H7 (cell line): ENCODE measurements at places on chromosomes 5 and 9.

GRCh38 chr9:69143291-69143690 lies 30.8 kb upstream of the TJP2 start:
- no peak for DNase-seq

- DNase-seq = no peak
These were observed 260.0 kb upstream of the ST8SIA4 start for GRCh38 chr5:101163088-101163487.

DNA sequence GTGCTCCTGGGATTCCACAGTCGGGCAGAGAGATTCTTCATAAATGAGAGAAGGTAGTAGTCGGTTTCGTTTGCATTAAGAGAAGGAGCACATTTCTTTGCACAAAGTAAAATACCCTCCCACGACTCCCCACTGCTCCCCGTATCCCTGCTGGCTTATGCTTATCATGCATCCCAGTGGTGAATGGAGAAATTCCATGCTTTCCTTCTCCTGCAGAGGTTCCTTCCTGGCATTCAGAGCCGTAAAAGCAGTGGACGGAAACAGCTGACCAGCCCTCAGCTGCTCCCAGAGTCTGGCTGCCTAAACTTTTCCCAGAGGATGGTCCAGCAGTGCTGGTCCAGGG lies 93.1 kb downstream of the C9orf152 start:
- peak; percentile 38 for DNase-seq

- no peak for DNase-seq
These were observed 81.7 kb downstream of the GNAQ start for GRCh38 chr9:77949751-77950436.

GRCh38 chr5:1568201-1568979 lies 44.6 kb upstream of the LPCAT1 start:
- no peak for DNase-seq

GRCh38 chr9:27462434-27462833 lies 61.7 kb upstream of the IFNK start:
- DNase-seq = no peak

GRCh38 chr5:176741561-176742211 lies 68.7 kb upstream of the UNC5A start:
- DNase-seq = peak; percentile 52

- no peak for DNase-seq
These were observed 20.0 kb upstream of the FAM120AOS start for GRCh38 chr9:93473411-93473810.

GRCh38 chr9:137174722-137175293 lies 3.0 kb upstream of the TMEM210 start:
- DNase-seq = peak; percentile 93

GRCh38 chr9:107176436-107177151 lies 106.5 kb upstream of the RAD23B start:
- DNase-seq = no peak

DNA sequence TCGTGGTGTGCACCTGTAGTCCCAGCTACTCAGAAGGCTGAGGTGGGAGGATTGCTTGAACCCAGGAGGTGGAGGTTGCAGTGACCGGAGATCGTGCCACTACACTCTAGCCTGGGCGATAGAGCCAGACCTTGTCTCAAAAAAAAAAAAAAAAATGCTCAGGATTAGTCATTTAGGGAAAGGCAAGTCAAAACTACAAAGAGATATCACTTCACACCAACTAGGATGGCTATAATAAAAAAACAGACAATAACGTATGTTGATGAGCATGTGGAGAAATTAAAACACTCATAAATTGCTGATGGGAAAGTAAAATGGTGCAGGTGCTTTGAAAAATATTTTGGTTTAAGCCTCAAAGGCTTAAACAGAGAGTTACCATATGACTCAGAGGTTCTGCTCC lies 6.3 kb upstream of the ANKRD34B start:
- DNase-seq = no peak

DNA sequence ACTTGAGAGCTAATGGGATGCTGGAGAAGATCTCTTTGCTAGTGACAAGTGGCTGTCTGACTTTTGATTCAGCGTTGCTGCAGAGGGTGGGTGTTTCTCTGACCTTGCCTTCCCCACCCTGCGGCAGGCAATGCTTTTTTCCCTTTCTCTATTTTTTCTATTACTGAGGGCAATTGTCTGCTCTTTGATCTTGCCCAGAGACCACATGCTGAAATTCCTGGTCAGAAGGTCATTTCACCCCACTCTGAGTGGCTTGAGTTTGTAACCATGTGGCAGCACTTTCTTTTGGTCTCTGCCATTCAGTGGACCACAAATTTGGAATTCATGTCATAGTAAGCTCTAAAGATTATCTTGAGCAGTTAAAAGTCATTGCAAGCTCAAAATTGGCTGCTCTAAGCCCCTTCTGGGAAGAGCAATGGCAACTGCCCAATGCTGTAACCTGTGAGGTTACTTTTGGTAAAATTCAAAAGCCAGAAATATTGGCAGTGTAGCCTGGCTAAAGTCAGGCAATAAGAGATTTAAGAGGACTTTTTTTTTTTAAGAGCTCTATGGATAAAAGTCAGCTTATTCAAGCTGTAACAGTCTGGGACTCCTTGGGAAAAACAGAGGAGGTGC lies 30.4 kb upstream of the MTMR12 start:
- DNase-seq = no peak

- DNase-seq = no peak
These were observed 15.5 kb upstream of the CTSL start for GRCh38 chr9:87710443-87710842.

DNA sequence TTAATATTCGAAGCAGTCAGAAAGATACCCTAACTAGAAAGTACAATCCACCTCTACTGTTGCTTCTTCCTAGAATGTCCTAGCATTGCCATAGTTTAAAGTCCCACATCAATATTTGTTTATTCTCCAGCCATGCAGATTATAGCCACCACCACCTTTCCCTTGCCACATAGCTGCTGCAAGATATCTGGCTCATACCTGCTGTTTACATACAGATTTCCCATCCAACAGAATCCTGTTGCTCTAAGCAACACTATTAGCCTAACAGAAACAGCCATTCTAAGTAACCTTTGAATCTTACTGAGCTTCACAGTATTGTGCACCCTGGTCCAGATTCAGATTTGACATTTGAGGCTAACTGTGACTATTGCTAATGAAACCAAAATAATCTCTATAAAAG lies 45.6 kb downstream of the GNAQ start:
- no peak for DNase-seq

- no peak for DNase-seq
These were observed 189.8 kb upstream of the MAP3K1 start for GRCh38 chr5:56625541-56625940.

DNA sequence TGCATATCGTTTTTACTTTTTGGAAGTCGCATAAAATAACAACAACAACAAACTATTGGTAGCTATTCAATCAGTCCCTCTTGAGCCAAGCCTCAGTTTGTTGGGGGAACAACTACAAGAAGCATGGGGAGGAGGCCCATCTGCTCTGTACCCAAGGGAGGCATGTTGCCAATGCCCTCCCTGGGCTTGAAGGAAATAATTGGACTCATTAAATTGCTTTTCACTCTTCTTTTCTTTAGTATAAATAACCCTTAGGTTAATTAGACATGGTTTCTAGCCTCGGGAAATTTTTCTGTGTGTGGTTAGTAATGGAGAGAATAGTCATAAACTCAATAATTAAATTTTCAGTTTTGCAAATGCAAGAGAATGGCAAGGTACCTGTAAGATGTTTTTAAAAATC lies 500.7 kb downstream of the TLE4 start:
- DNase-seq = no peak

GRCh38 chr5:160685695-160686094 lies 166.3 kb downstream of the ATP10B start:
- DNase-seq = peak; percentile 64

DNA sequence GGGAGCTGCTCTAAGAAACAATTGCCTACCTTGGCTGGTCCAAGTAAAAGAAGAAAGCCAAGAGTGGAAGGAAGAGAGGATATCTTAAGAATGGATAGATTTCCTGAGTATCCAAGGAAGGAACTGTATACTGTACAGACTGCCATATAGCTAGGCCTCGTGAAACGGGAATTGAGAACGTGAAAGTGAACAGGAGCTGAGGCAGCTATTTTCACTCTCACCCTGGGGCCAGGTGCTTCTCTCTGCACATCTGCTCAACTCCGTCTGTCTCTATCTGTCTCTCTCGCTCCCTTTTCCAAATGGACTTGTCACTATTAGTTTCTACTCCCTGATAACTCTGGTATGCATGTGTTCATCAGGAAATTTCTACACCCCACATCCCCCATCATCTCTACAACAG lies 35.9 kb upstream of the TESK1 start:
- DNase-seq = no peak

GRCh38 chr5:113058706-113059226 lies 82.2 kb downstream of the DCP2 start:
- no peak for DNase-seq

- peak; percentile 17 for DNase-seq
These were observed 715 bp upstream of the C5orf34 start for GRCh38 chr5:43515678-43516048.

GRCh38 chr9:107177243-107177839 lies 105.7 kb upstream of the RAD23B start:
- no peak for DNase-seq

DNA sequence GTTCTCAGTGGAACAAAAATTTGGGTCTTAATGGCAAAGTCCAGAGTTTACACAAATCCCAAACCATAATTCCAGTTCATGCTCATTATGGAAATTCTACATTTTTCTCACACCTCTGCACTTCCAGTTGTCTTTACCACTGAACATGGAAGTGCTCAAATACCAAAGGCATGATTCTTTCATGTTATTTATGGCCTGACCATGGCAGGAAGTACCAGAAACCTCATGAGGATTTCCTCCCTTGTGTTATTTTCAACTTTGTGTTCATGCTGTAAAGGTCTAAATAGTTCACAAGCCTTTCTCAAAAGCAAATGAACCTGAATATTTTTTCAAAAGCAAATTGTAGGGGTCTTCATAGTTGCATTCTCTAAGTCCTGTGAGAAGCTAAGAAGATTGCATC lies 82.0 kb upstream of the ITGA1 start:
- DNase-seq = no peak

- peak; percentile 17 for DNase-seq
These were observed 281.3 kb downstream of the CEMIP2 start for GRCh38 chr9:71487061-71487460.

DNA sequence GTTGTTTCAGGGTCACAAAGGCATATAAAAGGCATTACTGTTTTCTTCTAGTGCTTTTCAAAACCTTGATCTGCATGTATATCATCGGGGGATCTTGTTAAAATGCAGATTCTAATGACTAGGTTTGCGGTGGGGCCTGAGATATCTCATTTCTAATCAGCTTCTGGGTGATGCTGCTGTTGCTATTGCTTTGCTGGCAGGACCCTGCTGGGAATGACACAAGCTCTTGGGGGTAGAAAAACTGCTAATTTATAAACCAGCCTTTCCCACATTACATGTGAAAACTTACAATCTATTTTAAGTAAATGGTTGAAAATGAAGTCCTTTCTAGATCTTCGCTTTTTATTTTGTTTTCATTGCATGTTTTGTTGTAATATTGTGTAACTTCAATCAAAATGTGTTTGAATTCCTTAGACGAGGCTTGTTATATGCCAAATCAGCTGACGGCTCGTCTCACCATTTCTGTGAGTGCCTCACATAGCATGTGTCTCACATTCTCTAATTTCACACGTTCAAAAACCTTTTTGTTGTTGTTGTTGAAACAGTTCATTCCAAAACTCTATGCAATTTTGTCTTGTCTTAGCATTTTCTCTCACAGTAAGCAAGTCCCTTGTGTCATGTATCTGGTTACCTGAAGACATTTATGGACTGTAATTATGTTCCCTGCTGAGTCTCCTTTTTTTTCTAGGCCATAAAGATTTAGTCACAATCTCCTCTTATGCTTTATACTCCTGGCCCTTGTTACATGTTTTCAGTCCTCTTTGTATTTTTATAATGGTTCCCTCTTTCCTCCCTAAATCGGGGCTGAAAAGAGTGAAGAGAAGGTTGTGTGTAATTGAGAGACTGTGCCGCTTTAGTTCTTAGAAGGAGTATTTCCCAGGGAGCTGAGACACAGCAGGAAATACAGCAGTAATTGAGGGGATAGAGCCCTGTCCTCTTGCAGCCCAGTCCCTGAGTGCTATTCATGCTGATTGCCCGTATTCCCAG lies 521.0 kb upstream of the SEMA6A start:
- peak; percentile 40 for DNase-seq

DNA sequence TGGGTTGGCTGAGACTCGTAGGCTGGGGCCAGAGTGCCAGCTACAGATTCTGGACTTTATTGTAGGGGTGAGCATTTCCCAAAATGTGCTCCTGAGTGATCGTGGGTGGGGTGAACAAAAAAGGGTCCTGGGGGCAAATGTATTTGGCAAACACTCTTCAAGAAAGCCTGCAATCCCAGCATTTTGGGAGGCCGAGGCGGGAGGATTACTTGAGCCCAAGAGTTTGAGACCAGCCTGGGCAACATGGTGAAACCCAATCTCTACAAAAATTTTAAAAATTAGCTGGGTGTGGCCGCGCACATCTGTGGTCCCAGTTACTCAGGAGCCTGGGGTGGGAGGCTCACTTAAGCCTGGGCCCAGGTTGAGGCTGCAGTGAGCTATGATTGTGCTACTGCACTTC lies 55.5 kb upstream of the CDKN2AIPNL start:
- no peak for DNase-seq

DNA sequence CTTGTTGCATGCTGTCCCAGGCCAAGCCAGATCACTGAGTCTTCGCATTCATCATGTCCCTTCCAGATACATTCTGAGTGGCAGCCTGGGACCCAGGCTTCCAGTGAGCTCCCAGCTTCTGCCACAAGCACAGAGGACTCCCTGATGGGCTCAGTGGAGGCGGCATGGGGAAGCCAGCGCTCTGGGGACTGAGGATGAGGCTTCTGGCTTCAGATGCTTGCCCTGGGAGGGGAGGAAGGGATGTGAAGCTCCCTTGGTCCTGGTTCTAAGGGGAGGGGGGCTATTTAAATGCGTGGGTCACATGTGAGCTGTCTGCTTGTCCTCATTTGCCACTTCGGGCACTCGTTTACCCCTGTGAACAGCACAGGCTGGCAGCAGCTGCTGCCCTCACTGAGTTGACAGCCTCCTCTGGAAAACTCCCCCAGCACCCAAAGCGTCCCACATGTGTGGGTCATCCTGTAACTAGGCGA lies 174.0 kb downstream of the NR3C1 start:
- no peak for DNase-seq

GRCh38 chr9:119053070-119053469 lies 316.2 kb downstream of the BRINP1 start:
- DNase-seq = no peak

DNA sequence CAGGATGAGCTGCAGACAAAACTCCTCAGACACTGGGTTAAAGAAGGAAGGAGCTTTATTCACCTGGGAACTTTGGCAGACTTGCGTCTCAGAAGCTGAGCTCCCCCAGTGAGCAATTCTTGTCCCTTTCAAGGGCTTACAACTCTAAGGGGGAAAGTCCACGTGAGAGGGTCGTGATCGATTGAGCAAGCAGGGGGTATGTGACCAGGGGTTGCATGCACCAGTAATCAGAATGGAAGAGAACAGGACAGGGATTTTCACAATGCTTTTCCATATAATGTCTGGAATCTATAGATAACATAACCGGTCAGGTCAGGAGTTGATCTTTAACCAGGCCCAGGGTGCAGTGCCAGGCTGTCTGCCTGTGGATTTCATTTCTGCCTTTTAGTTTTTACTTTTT lies 202.8 kb upstream of the MRPS30 start:
- no peak for DNase-seq

GRCh38 chr5:169222934-169223594 lies 77.9 kb downstream of the SLIT3 start:
- peak; percentile 25 for DNase-seq
